AG04449 (cell line): ENCODE measurements at places on chromosomes 2 and 18.

DNA sequence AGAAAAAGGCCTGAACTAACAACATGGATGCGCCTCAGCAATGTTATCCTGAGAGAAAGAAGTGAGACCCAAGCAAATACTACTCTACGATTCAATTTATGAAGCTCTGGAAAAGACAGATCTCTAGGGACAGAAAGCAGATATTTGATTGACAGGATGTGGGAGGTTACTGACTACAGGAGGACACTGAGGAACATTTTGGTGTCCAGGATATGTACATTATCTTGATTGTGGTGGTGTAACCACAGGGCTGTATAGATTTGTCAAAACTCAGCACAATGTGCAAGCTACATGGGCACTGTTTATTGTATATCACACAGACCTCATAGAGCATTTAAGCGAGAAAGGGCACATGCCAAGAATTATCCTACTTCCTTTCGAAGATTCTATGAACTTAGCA, 219.8 kb downstream of the PTGR3 start:
- DNase-seq = no peak

DNA sequence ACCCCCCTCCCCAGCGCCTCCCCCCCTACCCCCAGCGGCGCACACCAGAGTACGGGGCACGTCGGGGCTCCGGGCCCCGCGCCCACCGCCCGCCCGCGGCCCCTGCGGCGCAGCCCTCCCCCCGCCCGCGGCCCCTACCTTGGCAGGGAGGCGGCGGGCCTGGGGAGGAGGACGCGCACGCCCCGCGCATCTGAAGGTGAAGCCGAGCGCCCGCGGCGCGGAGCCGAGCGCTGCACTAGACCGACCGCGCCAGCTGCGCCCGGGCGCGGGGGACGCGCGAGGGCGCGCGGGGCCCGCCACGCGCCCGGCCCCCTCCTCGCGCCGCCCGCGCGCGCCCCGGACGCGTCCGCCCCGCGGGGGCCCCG, at the start of gene ZNF516:
Gene ZNF516 (minus strand): TSS at position 237 of the 365 bp plus-strand sequence. CDS start 52,188 bp downstream, outside the sequence.
- DNase-seq = no peak

GRCh38 chr2:7281231-7282201, 364.3 kb downstream of the RNF144A start:
- DNase-seq = no peak

- DNase-seq = peak; percentile 90
Measured at GRCh38 chr2:219406861-219407230, 11.3 kb upstream of the DES start.

GRCh38 chr2:60555066-60555782, 1.8 kb upstream of the BCL11A start:
- no peak for DNase-seq

DNA sequence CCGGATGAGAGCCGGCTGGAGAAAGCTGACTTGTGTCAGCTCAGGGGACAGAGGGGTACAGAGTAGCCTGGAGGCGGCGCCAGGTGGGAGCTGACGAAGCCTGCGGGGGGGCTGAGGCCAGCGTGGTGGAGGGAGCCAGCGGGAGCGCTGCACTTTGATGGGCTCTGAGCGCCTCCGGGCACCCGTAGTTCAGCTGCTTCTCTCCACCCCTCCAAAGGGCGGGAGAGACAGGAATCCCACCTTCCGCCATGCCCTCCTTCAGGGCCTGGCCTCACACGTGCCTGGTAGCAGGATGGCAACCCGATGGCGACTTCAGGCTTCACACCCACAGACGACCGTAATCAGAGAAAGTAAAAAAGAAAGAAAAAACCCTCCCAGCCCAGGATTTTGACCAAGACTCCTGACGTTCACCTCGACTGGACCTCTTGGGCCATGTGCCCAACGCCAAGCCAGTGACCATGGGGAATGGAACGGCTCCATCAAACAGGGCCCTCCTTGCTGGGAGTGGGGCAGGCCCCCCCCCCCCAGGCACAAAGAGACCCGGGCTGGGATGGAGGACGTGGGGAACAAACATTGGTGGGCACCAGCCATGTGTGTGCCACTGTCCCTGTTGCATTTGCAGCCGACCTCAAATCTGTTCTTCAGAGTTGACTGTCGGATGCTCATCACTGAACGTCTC, 60.7 kb upstream of the ASAP2 start:
- DNase-seq = no peak

DNA sequence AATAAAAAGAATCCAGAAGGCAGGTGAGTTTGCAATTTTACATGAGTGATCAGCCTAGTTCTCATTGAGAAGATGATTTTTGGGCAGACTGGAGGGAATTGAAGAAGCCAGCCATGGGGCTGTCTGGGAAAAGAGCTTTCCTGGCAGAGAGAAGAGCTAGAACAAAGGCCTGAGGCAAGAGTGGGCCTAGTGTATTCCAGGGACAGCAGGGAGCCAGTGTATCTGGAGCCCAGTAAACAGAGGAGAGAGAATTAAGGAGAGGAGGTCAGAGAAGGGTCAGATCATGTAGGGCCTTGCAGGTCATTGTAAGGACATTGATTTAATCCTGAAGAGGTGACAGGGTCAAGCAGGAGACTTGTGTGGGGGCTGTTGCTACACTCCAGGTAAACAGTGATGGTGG, 195.8 kb downstream of the SATB2 start:
- DNase-seq = no peak

- no peak for DNase-seq
Measured at GRCh38 chr2:46576875-46577274, 97.5 kb downstream of the TMEM247 start.

DNA sequence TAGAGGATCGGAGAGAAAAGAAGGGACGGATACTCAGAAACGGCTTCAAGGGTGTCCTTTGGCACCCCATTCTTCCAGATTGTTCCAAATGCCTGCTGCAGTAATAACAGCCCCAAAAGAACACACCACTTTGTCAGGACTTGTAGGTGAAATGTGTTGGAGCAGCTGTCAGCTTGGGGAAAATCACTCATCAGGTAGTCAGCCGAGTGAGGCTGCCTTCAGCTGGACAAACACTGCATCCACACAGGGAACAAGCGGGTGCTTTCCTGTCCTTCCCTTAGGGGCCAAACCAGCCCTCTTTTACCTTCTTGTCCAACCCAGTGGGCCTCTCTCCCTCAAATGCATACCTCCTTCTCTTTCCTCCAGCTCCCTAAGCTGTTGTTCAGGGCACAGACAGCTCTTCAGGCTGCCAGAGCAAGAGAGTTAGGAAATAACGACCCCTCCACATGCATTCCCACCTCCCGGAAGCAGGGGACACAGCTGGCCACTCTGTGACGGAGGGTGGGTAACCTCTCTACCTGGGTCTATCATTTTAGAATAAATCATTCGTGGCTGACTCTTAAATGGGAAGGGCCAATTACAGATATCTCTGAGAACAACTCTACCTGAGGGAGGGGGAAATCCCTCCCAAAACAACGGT, 48.1 kb downstream of the BCL11A start:
- no peak for DNase-seq

GRCh38 chr2:180892091-180892490, 88.3 kb upstream of the UBE2E3 start:
- DNase-seq = no peak

DNA sequence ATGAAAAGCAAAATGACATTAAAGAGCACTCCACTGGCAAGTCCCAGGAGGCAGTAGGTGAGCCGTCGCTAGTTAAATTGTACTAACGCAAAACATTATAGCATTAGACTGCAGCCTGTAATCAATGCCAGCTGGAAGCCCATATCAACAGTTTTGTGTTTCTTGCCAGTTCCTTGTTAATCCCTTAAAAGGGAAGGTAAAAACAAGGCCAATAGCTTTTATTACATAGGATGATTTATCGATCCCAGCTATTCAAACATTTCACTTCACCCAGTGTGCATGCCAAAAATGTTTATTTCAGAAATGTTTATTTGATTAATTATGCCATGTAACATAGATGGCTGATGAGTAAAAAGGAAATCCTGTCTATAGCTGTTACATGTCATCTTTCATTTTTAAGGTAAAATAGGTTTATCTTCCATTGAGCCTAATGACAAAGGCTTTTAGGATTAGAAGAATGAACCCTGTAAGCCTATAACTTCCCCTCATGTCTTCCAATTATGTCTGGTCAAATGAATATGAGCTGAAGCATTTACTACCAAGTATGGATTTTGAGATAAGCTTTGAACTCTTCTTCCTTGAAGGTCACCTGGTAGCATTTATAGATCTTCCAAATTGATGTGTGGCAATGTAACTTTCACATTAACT, 591.2 kb downstream of the RNF144A start:
- DNase-seq = no peak

DNA sequence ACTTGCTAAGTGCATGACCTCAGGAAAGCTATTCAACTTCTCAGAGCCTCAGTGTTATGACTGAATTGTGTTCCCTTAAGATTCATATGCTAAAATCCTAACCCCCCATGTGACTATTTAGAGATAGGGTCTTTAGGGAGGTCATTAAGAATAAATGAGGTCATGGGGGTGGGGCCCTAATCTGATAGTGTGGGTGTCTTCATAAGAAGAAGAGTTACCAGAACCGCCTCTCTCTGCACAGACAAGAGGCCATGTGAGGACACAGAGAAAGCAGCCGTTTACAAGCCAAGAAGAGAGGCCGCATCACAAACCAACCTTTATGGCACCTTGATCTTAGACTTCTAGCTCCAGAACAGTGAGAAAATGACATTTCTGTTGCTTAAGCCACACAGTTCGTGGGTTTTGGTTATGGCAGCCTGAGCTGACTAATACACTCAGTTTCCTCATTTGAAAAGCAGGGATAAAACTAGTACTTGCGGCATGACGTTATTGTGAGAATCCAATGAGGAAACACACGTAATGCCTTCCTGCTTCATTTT, 9.9 kb downstream of the SH2D6 start:
- DNase-seq = no peak

- no peak for DNase-seq
Measured at GRCh38 chr2:57622009-57622408, 424.6 kb upstream of the VRK2 start.

DNA sequence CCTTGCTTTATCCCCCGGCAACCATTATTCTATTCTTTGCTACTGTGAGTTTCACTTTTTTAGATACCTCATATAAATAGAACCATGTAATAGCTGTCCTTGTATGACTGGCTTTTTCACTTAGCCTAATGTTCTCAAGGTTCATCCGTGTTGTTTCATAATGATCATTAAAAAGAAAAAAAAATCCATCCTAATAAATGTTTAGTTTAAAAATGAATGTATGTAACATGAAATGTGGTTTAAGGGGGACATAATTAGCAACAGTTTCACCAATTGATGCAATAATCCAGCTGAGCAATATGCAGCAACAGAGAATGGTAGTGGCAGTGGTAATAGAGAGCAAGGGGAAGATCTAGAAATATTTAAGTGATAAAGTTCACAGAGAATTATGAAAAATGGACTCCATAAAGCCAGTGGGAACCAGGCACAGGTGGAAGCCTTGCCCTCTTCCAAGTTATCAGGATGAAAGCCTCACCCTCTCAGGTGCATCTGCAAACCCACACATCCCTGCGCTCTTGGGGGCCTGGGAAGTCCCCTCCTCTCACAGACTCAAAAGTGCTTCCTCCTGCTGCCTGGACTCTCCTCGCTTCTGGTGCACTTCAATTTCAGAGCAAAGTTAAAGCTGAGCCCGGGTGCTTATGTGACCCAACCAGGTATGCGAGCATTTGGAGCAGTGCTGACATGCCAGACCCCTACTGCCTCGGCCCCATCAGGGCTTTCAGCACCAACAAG, 1403.3 kb upstream of the SLC39A10 start:
- DNase-seq = no peak

DNA sequence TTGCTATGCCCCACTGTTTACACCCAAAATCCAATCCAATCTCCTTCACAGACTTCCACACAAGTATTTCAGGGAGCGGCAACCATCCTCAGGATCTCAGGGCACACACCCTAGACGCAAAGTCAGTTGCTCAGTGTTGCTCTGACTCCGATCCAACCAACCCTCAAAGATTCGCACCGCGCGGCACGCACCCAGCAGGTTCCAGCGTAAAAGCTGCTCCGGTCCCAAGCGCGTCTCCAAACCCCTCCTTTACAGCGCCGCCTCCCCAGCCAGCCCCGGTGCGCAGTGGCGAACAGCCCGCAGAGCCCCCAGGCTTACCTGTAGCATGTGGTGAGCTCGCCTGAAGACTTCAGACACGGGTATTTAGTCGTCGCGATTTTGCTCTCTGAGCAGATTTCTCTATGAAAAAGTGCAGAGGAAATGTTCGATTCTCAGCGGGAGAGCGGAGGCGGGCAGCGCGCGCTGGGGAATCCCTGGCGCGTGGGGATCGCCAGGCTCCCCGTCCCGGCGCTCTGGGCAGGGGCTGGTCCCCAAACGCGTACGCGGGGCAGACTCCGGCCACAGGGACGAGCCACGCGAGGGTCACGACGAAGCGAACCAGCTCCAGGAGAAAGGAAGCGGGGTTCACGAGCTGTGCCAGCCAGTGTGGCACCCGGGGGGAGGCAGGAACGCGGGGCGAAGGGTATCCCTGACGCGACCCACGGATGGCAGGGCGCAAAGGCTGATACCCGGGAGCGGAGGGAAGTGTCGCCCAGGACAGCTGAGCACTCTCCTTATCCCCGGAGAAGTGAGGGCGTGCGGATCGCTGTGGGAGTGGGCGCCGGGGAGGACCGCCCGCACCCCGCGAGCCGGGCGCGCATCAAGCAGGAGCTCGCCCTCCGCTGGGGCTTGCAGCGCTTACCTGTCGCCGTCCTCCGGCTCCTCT, 650 bp downstream of the CCBE1 start:
- DNase-seq = no peak

DNA sequence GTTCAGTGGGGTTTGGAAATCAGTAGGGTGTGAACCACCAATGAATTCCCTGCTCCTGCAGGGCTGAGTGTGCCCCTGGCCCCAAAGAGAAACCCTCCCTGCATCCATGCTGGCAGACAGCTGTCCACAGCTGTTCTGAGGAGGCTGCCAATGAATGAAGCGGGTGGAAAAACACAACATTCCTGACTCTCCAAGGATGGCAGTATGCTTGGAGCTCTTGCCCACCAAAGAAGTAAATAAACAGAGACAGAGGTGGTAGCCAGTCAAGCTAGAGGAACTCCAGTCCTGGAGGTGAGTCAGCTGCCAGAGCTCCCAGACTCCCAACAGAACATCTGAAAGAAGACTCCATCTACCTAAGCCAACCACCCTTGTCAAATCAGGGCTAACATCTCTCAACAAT, 6.2 kb downstream of the ZBTB7C start:
- no peak for DNase-seq

DNA sequence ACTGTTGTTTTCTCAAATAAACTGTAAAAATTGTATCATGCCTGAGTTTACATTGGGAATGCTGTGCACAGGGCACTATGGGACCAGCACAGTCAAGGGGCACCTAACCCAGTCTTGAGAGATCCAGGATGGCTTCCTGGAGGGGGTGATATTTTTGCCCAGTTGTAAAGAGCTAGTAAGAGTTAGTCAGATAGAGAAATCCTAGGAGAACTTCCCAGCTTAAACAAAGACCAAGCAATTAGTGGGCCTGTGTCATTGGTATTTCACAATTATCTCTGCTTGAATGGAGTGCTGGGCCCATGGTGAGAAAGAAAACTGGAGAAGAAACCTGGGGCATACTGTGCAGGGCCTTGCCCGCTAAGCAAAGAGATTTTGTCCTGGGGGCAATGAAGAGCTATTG, 12.2 kb downstream of the XDH start:
- DNase-seq = no peak

DNA sequence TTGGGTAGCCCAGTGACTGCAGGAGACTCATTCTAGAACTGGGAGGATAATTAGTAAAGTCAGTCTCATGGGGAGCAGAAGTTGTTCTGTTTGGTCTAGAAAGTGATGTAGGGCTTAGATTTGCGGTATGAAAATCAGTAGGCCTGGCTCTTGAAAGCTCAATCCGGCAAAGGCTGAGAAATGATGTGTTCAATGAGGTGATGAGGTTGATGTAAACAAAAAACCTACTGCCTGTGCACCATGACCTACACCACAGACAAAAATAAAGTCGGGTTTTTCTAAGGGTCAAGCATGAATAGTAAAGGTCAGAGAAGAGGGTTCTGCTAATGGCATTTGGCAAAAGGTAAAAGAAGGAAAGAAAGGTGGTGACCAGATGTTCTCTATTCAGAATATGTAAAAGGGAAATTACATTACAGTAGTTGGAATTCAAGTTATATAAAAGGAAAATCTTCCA, 80.8 kb upstream of the COL5A2 start:
- no peak for DNase-seq
